ENCODE measurements at places on chromosomes 13 and 19.

DNA sequence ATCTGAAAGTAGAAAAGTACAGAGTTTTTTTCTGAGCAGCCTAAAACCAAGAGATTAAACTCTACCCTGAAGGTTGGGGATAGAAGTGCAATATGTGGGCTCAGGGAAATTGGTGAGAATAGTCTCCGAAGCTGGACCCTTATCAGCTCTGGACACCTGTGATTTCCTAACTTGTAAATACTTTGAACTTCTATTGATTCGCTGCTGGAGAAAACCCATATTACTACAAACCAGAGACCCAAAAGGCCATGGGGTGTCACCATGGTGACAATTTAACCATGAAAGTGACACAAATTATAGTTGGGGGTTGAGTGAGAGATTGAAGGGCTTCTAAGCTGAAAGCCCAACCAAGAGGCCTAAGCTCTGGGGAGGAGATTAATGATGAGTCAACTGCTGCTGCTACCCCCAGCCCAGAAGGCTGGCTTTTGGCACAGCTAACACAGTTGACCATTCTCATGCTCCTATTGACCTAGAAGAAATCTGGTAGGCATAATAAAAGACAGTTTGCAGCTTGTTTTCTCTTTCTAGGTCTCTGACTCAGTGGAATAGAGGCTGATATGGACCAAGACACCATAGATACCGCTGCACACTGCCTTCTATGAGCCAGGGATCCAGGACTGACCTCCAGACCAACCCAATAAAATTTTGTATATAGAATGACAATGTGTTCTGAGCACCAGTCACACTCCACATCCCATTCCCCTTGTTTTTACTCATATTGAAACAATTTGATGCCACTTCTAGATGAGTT lies 131.9 kb upstream of the FNDC3A start:
- no peak for DNase-seq

- no peak for DNase-seq
These were observed 494.3 kb downstream of the FOXO1 start for GRCh38 chr13:40172149-40172591.

DNA sequence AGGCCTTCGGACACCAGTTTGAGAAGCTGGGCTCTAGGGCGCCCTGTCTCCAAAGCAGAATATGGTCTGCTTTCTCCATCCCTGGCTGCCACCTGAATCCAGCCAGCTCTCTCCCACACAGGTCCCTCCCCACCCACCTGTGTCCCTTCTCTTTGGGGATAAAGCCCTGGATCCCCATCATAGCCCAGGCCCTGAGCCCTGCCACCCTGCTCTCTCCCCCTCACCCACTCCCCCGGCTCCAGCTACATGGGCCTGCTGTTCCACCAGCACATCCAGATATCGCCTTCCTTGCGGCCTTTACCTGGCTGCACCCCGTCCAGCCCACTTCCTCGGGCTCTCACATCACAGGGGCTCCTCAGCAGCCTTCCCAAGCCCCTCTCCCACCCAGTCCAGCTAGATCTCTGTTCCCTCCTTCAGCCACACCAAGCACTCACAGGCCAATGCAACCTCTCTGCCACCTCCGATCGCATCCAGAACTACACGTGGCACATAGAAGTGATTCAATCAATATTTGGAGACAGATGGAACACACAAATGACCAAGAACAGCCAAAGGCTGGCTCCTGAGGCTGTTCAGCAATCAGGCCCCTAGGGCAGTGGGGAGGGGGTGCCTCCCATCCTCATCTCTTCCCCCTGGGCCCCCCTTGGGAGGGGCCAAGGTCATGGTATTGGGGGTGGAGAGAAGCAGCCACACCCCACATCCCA lies 7.6 kb downstream of the AKT2 start:
- no peak for DNase-seq

DNA sequence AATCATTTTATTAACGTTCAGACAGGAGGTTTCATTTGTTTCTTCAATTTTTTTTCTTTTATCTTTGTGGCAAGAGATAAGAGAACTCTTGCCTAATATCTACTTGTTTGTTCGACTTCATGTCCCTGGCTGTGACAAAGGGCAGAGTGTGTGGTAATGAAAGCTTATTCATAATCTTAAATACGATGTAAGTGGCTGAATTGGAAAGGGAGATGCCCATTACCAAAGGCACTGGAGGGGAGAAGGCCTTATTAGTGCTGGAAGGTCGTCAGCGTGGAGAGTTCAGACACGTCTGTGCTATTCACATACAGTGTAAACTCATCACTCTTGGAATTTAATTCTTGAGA lies 54.0 kb downstream of the RFC3 start:
- DNase-seq, result no peak

DNA sequence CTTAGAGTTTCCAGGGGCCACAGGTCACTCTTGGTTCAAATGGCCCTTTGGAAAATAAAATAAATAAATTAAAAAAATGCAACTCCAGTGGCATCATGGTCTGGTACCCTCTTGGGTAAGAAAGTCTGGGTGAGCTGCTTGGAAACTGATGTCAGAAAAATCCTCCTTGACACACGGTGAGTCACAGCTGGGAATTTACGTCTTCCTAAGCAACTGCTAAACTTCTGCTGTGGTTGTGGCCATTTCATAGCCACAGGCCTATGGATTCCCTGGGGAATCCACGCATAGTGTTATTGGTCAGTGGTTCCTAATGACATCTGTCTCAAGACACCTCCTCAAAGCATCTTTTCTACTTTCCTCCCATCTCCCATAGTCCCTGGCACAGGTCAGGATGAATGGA lies 220.8 kb downstream of the COG6 start:
- no peak for DNase-seq

GRCh38 chr13:105329359-105329758 lies 1206.1 kb downstream of the EFNB2 start:
- DNase-seq, result no peak

DNA sequence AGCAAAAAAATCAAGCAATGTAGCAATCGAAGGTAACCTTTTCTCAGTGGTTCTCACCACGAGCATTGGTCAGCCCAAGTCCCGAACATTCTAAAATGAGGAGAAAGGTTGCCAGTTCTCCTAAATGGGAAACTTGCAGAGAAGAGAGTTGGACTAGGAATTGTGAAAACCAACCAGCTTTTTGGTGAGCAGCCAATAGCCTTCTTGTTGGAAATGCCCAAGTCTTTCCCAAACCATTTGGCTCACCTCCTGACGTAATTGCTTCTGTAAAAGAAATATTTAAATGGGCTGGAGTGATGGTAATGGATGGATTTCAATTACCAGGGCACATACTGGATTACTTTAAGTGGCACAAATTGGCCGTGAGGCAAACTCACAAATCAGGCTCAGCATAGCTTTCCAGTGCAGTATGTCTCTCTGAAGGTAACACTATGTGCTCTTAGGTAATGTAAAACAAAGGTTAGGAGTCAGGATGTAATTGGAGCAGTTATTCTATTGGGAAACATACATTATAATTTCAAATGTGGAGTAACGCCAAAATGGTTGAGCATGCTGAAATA lies 423.2 kb downstream of the KLF5 start:
- DNase-seq, result no peak

GRCh38 chr19:49534632-49535385 lies 7.0 kb downstream of the RCN3 start:
- DNase-seq, result no peak

GRCh38 chr13:25253702-25254101 lies 33.6 kb downstream of the MTMR6 start:
- DNase-seq, result no peak

DNA sequence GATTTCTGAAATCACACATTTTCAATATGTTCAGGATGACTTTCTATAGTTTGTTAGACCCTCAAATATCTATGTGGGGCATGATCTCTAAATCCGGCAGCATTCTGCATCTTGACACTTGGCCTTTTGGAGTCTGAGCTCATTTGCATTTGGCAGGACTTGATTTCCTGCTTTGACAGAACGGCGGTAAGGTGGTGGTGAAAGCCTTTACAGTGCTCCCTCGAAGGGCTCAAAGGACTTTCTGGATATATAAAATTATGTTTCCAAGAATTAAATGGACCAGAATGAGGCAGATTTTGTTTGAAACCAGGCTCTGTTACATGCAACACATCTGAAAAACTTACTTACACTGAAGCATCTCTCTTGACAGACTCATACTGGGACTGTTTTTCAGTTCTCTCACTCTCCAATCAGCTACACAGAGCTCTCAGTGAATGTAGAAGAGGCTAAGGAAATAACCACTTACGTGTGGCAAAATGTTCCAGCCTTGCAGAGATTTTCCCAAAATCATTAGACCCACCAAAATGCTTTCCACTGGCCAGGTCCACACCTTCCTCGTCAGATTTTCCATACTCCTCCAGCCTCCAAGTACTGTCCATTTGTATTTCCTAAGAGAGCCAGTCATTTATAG lies 207.2 kb downstream of the SPRY2 start:
- DNase-seq, result no peak

GRCh38 chr13:26562512-26562890 lies 5.0 kb downstream of the WASF3 start:
- DNase-seq, result no peak

DNA sequence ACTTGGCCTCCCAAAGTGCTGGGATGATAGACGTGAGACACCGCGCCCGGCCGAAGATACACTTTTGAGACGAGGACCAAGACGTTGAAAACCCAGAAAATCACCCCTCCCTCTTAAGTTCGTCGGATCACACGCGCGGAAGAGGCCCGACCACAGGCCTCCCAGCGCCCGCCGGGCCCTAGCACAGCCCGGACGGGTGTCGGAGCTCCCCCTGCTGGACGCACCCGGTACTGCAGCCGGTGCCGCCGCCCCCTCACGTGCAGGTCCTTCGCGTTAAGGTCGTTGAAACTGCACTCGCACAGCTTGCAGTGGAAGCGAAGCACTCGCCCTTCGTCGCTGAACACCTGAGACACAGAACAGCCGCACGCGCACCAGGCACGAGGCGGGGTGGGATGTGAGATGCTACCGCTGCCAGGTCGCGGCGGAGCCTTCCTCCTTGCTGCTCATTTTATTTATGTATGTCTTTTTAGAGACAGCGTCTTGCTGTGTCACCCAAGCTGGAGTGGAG lies 35.7 kb upstream of the MATK start:
- no peak for DNase-seq

DNA sequence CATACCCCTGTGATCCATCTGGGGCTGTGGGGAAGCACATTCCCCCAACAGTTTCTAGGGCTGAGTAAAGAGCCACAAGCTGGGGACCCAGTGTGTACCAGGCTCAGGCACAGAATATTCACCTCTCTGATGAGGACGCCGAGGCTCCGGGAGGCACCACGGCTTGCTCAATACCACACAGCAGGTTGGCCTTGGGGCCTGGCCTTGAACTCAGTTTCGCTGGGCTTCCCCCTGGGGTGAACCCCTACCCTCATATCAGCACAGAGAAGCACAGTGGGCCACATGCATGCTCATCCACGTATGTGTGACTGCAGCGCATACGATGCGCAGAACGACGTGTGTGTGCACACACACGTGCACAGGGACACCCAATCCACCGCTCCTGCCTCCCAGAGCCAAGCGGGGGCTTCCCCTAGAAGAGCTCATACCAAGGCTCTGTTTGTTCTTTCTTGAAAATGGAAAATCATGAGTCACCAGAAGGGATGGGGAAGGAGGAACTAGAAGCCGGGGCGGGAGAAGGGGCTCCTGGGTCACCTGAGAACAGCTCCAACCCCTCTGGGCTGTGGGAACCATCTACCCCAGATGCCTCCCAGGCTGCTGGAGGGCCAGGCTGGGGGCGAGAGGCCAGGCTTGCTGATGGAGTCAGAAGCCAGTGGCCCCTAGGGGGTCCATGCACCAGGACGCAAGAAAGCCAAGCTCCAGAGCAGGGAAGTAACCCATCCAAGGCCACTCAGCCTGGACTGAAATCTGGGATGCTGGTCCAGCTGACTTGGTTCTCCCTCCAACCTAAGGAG lies 4.9 kb upstream of the PDE4C start:
- DNase-seq, result no peak

DNA sequence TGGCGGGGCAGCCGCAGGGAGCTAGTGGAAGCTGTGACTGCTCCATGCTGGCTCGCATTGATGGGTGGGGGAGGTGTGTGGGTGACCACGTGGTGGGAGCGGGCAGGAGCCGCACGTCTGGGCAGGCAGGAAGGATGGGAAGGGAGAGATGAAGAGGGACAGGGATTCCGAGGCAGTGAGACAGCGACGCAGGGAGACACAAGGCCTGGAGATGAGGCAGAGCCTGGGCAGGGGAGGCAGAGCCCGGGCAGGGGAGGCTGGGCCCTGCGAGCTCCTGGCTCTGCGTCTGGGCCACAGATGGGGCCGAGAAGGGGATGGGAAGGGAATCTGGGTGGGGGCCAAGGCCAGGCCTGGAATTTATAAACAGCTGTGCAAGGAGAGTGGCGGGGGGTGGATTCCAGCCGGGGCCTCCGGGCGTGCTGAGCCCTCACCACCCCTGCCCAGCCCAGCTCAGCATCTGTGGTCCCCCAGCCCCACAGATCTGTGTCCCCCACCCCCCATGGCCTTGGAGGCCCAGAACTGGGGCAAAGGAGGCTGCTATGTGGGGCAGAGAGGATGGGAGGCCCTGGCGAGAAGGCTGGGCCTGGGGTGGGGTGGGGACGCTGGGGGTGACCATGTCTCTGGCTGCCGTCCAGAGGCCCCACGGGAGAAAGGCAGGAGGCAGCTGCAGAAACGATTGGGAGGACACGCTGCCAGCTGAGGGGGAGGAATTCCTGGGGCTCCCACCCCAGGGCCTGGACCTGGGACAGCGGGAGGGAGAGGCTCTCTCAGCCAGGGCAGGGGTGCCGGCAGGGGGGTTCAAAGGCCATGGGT lies 6.0 kb downstream of the EHD2 start:
- no peak for DNase-seq

DNA sequence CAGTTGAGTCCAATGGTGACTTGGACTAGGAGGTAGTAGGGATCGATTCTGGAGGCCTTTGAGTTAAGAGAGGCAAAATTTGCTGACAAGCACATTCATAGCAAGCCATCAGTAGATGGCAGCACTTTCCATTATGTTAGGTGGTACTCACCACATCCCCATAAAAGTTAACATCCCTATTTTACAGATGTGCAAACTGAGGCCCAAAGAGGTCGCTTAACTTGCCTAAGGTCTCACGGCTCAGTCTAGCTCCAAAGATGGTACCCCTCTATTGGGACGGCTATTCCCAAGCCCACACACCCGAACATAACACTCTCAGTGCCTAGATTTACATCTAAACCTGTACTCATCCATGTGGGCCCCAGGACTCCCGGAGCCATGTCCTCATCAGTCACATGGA lies 21.5 kb upstream of the FOSB start:
- no peak for DNase-seq

DNA sequence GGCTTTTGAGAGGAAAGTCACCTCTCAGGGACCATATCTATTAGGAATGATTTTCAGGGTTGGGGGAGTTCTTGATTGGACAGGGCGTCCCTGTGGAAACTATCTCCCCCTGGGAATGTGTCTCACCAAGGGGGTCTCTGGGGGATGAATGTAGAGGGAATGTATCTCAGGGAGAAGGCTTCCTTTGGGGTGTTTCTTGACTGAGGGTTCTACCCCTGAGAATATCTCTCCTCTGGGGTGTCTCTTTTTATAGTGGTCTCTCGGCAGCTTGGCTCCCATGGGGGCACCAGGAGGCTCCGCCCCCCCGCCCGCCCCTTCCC lies 1.0 kb downstream of the RTBDN start:
- no peak for DNase-seq

DNA sequence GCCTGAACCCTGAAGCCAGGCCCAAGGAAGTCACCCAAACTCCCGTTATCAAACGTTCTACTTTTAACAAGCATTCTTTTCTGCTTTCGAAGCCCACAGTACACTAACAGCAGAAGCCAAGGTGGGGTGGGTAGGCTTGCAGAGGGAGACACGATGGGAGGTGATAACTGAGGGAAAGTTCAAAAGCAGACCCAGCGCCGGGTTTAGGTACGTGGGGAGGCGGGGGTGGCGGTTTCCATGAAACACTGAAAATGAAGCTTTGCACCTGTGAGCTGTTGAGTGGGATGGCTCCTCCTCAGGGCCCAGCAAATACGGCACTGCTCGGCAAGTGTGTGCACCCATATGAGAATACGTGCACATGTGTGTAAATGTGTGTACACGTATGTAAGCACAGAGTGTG lies 49.8 kb downstream of the KLF2 start:
- DNase-seq, result no peak
